ENCODE measurements at places on chromosomes 12 and 14.
A peak's percentile ranks its signal among the peaks of the same experiment; 100 is the strongest.

- DNase-seq: no peak
Observed at GRCh38 chr12:68539615-68539952, 71.1 kb upstream of the RAP1B start.

GRCh38 chr12:71949646-71950045, 11.0 kb downstream of the TPH2 start:
- no peak for DNase-seq

GRCh38 chr12:113850309-113851056, 115.6 kb downstream of the RBM19 start:
- peak; percentile 47 for DNase-seq

DNA sequence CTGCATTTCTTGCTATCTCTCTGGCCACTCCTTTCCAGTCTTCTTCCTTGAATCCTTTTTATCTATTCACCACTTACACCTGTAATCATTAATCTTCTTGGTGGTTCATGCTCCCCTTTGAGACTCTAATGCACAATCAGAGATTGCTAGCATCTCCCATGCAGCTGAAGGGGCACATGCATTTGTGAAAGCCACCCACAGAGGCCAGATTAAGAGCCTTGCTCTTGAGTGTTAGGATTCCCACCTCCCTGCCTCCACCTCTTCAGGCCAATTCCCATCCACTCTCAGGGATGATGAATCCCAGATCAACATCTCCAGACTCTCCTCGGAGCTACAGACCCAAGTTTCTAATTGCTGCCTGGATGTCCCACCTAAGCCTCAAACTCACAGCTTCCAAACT, 19.4 kb upstream of the KRT18 start:
- no peak for DNase-seq

DNA sequence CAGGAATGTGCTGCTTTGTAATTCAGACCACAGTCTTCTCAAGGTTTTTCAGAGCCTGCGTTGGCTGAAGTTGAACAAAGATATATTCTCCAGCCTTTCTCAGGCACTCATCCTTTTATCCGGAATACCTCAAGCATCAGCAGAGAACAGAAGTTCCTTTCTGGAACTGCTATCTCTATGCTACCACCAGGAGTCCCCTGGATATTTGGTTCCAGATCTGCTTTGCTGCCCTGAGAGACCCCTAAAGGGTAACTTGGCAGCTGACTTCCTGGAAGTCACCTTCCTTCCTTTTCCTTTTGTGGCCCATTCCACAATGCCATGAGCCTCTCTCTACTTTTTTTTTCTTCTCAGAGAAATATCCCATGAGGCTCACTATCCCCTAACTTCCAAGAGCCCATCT, 188.2 kb downstream of the PLCZ1 start:
- peak; percentile 10 for DNase-seq

DNA sequence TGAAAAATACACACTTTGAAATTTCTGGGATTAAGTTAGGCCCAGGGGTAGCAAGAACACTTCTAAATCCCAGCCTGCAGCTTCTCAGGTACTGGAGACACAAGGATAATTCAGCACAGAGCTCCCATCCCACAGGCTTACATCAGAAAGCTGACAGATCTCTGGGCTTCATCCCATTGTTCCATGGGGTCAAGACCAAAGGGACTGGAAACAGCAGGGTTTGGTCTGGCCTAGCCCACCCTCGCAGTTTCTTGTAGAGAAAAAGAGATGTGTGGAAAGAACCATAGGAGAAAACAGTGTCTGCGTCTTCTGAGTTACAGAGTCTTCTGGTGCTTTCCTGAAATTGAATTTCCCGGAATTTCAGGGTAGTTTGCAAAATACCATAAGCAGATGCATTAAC, 59.6 kb upstream of the RIC8B start:
- DNase-seq: no peak

GRCh38 chr12:92971859-92972524, 42.9 kb upstream of the EEA1 start:
- DNase-seq: peak; percentile 82

DNA sequence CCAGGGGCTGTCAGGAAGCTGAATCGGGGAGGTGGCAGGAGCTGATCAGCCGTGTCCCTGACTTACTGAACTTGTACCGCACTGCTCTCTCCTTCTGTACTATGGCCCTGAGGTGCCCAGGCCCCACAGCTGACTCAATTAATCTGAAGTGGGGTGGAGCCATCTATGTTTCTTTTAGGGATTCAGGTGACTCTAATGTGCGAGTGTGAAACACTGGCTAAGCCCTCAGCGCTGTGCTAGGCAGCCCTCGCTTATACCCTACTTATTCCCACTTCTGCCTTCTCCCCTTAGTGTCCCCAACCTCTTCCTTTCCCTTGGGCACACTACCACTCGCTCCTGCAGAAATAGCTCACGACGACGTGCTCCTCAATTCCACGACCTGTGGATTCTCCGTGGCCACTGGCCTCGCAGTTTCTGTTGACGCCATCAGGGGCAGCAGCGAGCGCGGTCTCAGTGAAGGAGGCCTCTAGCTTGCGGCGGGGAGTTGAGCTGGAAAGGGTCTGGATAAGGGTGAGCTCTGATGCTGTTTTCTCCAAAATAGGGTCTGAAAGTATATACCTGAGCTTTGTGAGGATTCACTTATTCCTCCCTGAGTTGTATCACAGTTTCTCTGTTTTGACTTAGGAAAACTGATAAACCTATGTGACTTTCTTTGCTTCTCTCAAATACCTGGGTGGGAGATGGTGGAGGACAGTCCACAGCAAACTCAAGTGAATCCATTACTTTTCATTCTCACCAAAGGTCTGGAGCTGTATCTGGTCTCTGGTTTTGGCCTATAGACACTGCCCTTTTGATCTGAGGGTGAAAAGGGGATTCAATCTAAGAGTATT, 167.6 kb downstream of the SLC41A2 start:
- no peak for DNase-seq

DNA sequence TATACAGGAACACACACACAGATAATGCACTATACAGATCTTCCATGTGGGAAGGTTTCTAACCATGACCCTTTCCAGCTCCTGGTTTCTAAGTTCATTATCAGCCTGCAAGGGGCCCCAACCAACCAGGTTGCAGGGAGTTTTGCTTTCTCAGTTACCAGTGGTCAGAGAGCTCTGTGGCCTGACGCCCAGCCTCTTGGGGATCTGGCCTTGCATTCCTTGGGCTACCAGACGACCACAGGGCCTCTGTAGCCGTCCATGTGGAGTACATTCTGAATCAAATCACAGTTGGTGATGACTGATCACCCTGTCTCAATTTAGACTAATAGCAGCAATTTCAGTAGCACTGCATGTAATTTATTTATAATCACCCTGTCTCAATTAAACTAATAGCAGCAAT, 47.5 kb downstream of the PAH start:
- DNase-seq: no peak

DNA sequence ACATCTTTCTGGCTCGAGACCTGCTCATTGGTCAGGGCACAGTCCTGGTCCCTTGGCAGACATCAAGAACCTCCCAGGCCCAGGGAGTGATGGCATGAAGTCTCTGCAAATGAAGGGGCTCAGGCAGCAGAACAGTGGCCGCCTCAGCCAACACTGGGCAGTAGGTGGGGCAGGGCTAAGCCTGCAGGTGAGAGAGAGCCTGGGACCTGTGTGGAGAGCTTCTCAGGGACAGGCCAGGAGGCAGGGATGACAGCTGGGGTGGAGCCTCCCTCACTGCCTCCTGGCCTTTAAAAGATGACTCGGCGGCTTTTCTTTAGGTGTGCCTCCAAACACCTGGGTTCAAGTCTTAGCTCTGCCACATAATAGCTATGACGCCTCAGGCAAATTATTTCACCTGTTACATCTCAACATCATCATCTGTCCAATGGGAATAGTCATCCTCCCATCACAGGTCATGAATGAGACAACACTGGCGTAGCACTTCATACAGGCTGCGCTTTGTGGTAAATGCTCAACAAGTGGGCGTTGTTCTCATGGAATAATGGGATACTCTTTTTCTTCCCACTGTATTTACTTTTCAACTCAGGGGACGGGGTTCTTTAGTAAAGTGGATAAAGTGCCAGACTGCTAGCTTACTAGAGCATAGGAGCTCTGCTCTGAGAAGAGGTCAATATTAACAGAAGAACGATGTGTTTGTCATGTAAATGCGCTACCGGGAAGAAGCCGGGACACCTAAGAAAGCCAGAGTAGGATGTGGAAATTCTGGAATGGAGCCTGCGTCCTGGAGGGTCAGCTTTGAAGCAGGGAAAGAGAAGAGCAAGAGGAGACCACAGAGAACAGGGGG, 277.4 kb downstream of the FOXN3 start:
- DNase-seq: no peak

DNA sequence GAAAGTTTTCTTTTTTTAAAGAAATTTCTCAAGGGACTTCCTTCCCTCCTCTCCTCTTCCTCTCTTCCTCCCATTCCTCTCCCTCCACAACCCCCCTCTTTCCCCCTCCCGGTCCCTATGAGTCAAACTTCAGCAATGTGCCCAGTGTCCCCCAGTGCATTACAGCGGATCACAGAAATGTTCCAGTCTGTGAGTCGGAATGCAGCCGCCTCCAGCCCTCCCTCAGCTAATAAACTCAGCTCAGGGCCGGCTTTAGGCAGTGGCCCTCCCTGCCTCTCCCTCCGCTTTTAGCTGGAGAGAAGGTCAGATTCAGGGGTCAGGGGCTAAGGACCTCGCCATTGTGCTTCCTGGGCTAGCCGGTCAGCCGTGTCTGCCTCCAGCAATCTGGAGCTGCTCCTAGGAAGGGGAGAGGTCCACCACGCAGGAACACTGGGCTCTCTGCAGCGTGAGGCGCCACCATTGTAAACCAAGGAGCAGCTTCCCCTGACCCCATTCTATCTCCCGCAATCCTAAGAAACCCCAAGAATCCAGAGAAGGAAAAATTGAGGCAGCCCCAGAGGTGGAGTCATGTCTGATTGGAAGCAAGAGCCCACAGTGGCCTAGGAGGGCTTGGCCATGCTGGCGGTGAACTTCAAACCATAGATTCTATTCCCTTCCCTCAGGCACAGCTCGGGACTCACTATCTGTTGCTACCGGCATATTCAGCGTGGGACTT, 1.1 kb upstream of the HDAC7 start:
- peak; percentile 99 for DNase-seq

- DNase-seq: no peak
Observed at GRCh38 chr12:16606991-16607390, 1.0 kb upstream of the LMO3 start.

- DNase-seq: peak; percentile 95
Observed at GRCh38 chr14:52131640-52132320, 62.9 kb upstream of the NID2 start.

DNA sequence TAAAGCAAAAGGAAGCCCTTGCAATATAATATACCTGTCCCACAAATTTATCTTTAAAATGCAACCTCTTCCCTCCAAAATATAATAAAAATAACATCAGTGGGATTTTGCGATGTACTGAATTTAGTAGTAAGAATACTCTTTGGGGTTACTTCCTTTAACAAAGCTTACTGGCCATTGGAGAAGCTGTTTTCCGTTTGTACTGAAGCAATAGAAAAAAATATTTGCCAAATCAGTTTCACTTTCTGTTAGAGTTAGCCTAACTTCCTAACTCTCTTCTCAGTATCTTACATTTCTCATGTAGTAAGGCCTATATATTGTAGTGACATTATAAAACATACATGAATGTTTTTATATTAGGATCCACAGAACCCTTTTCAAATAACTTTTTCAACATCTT, 3.7 kb downstream of the MAX start:
- DNase-seq: no peak

DNA sequence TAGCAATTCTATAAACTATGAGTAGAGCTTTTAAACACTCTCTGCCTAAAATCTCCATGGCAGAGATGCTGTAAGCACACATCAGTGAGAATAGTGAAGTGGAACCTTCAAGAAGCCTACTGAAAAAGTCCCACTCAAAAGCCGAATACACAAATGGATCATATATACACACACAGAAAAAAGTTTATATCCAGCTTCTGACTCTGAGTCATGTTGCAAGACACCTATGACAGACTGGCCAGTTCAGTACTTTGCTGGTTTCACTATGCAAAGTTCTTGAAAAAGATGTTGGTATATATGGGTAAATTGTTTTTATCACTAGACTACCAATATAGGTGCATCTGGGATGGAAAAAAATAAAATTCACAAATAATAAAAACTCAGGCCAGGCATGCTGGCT, 126.1 kb downstream of the KCNK10 start:
- no peak for DNase-seq

- DNase-seq: no peak
Observed at GRCh38 chr14:37406095-37406494, 189.0 kb downstream of the FOXA1 start.

GRCh38 chr12:91264178-91264577, 81.6 kb upstream of the DCN start:
- no peak for DNase-seq

DNA sequence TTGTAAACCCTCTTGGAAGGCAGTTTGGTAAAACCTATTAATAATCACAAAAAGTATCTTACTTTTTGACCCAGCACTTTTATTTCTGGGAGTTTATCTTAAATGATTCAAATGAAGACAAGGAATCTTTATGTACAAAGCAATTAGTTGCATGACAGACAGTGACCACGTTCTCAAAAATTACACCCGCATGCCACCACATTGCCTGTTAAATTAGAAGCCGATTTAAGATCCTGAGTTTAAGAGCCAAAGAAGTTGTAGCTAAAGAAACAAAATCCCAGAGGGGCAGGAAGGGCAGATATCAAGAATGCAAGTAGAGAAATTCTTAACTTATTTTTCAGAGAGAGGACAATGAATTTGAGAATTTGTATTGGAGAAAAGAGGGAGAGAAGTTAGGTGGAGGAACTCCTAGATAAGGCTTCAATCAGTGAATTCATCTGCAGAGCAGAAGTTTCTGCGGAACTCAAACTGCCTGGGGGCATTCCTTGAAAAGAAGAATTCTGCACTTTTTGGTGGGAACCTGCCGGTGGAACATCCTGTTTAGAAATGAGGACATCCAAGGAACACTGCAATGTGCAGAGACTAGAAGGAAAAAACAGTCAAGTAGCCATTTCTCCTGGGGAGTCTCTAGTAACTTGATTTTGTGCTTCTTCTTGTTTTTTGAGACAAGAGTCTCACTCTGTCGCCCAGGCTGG, 1.1 kb upstream of the RIOX1 start:
- no peak for DNase-seq

DNA sequence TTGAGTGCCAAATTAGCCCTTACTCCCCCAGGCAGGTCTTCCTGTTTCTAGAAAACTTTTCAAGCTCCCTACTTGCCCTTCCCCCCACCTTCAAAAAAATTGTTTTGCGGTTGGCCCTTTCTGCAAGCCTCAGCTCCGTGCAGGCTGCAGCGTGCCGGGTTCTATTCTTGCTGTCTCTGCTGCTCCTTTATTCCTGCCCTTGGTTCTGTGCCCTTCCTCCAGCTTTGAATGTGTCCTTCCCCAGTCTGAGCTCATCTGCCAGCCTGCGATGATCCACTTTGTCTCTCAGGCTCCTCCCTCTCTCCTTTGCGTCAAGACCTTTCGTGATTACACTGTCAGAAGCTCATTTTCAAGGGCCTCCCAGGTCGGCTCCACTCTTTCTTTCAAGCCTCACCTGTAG, 98.6 kb downstream of the IRF2BPL start:
- peak; percentile 44 for DNase-seq

DNA sequence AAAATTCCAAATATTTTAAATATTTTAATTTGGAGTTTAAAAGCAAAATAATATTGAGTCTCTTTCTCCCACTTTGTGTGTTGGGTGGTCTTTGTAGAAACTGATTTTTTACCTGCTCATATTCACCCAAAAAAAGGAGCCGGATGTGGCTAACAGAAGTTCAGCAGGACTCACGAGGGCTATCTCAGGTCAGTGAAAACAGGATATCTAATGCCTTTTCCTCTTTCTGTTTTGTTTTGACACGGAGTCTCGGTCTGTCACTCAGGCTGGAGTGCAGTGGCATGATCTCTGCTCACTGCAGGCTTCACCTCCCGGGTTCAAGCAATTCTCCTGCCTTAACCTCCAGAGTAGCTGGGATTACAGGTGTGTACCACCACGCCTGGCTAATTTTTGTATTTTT, 30.8 kb downstream of the COA8 start:
- DNase-seq: no peak
